ENCODE measurements at places on chromosomes 7 and 10.

DNA sequence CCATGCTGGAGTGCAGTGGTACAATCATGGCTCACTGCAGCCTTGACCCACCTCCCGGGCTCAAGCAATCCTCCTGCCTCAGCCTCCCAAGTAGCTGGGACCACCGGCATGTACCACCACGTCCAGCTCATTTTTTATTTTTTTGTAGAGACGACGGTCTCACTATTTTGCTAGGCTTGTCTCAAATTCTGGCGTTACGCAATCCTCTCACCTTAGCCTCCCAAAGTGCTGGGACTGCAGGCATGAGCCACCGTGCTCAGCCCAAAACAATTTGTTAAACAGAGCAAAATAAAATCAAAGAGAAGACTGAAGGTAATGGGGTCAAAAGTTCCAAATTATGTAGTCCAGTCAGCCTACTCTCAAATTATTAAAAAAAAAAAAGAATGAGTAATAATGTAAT is 8.7 kb upstream of the JMJD1C start:
- H3K36me3 ChIP-seq, result no peaks in the 10 kb centered on the region
- H3K27ac ChIP-seq, result no peak overlapping the region
- H3K27me3 ChIP-seq, result no peaks in the 10 kb centered on the region
- no peaks in the 10 kb centered on the region for H3K4me1 ChIP-seq

DNA sequence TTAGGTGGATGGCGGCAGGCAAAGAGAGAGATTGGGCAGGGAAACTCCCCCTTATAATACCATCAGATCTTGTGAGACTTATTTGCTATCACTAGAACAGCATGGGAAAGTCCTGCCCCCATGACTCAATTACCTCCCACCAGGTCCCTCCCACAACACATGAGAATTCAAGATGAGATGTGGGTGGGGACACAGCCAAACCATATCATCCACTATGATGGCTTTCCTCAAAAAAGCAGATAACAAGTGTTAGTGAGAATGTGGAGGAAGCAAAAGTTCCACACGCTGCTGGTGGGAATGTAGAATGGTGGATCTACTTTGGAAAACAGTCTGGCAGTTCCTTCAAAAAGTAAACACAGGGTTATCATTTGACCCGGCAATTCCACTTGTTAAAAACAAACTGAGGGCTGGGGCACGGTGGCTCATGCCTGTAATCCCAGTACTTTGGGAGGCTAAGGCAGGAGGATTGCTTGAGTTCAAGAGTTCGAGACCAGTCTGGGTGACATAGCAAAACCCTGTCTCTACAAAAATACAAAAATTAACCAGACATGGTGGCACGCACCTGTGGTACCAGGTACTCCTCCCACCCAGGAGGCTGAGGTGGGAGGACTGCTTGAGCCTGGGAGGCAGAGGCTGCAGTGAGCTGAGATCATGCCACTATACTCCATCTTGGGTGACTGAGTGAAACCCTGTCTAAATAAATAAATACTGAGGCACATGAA is 161.4 kb upstream of the EEPD1 start:
- H3K4me3 ChIP-seq, result no peak overlapping the region
- H3K27me3 ChIP-seq, result no peaks in the 10 kb centered on the region
- no peak for DNase-seq
- no peak overlapping the region for H3K27ac ChIP-seq

DNA sequence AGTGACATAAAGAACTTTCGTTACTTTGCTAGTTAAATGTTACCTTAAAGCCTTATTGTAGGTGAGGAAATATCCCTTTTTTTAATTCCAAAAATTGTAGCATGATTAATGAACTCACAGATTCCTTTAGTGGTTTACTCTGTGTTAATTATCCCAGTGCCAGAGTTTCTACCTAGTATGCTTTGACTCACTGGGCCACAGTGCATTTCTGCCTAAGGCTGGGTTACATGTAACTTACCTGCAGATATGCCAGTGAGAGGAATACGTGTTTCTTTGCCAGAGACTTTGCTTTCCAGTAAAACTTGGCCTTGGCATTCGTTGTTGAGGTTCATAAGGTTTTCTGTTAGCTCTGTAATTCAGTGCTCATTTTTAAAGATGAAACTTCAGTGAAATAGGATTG is 380.8 kb upstream of the LRGUK start:
- H3K4me1 ChIP-seq, result no peaks in the 10 kb centered on the region
- no peak overlapping the region for H3K27ac ChIP-seq
- no peak overlapping the region for H3K4me3 ChIP-seq
- DNase-seq, result no peak
- no peaks in the 10 kb centered on the region for H3K27me3 ChIP-seq
- no peaks in the 10 kb centered on the region for H3K36me3 ChIP-seq

GRCh38 chr7:155194382-155195140 is 103.1 kb upstream of the INSIG1 start:
- peaks cover 13% of the 10 kb centered on the region for H3K27me3 ChIP-seq
- H3K36me3 ChIP-seq, result no peaks in the 10 kb centered on the region
- H3K4me3 ChIP-seq, result no peak overlapping the region

- no peaks in the 10 kb centered on the region for H3K4me1 ChIP-seq
- peak; percentile 46 for DNase-seq
- H3K4me3 ChIP-seq, result no peak overlapping the region
Observed at GRCh38 chr10:92407305-92408016, 116.5 kb downstream of the MARCHF5 start.

- H3K27me3 ChIP-seq, result no peaks in the 10 kb centered on the region
- DNase-seq, result no peak
- H3K27ac ChIP-seq, result no peak overlapping the region
- no peaks in the 10 kb centered on the region for H3K36me3 ChIP-seq
Observed at GRCh38 chr10:117936566-117936965, 110.2 kb downstream of the RAB11FIP2 start.

GRCh38 chr7:14073543-14073942 is 84.1 kb upstream of the ETV1 start:
- no peak overlapping the region for H3K4me3 ChIP-seq
- H3K4me1 ChIP-seq, result no peaks in the 10 kb centered on the region
- no peaks in the 10 kb centered on the region for H3K27me3 ChIP-seq
- H3K36me3 ChIP-seq, result no peaks in the 10 kb centered on the region

DNA sequence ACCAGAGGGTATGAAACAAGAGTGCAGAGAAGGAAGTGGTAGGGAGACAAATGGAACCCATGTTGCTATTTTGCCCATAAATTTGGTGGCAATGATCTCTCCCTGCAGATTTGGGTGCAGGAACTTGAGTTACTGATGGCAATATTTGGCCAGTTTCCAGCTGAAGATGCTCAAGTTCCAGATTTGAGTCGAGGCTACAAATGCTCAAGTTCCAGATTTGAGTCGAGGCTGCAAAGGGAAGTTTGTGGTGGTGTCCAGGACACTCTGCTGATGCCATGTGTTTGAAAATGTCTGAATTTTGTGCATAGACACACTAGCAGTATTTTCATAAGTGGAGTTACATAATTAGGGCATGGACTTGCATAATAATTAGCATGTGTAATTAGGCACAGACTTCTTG is 40.8 kb downstream of the TBXAS1 start:
- H3K36me3 ChIP-seq, result no peaks in the 10 kb centered on the region
- H3K27ac ChIP-seq, result no peak overlapping the region
- H3K4me1 ChIP-seq, result no peaks in the 10 kb centered on the region
- DNase-seq, result no peak
- no peak overlapping the region for H3K4me3 ChIP-seq
- H3K27me3 ChIP-seq, result no peaks in the 10 kb centered on the region

DNA sequence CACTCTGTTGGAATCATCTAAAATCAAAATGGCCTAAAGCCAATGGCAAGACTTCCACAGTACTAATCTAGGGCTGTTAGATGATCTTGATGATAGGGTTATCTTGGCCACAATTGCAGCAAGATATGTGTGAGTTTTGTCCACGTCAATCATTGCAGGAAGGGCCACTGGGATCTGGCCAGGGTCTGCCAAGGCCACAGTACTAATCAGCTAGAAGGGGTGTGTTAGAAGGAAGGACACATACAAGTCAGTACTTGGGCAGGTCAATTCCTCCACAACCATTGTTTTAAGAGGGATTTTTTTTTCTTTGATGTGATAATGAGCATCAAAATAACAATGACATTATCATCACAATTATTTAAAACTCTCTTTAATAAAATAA is 1.6 kb downstream of the LMOD2 start:
- H3K4me1 ChIP-seq, result no peaks in the 10 kb centered on the region
- H3K27me3 ChIP-seq, result no peaks in the 10 kb centered on the region
- no peak overlapping the region for H3K27ac ChIP-seq
- no peak overlapping the region for H3K4me3 ChIP-seq

DNA sequence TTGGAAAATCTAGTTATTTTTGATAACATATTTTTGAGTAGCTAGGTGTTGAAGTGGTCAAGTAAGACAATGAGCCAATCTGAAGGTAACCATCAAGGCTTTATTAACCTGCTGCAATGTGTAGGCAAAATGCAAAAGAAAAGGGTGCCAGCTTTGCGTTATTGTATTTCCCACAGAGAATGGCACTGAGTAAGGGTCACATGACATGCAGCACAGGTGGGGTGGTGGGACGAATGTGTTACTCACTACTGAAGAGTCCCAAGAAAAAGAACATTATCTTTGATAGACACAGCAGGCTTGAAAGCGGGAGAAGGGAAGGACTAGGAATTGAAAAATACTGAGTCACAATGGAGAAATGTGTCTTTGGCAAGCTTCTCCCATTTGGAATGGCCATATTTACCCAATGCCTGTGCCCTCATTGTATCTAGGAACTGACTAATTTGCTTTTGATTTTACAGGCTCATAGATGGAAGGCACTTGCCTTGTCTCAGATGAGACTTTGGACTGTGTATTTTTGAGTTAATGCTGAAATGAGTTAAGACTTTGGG is 898.6 kb upstream of the POT1 start:
- no peaks in the 10 kb centered on the region for H3K36me3 ChIP-seq
- no peaks in the 10 kb centered on the region for H3K27me3 ChIP-seq
- H3K4me3 ChIP-seq, result no peak overlapping the region
- H3K27ac ChIP-seq, result no peak overlapping the region

- no peaks in the 10 kb centered on the region for H3K27me3 ChIP-seq
- H3K36me3 ChIP-seq, result no peaks in the 10 kb centered on the region
- DNase-seq, result no peak
- no peak overlapping the region for H3K4me3 ChIP-seq
- H3K4me1 ChIP-seq, result no peaks in the 10 kb centered on the region
- no peak overlapping the region for H3K27ac ChIP-seq
Observed at GRCh38 chr10:59090817-59091622, 85.4 kb upstream of the PHYHIPL start.

GRCh38 chr7:28123752-28124151 is 56.8 kb downstream of the JAZF1 start:
- DNase-seq, result no peak
- no peaks in the 10 kb centered on the region for H3K27me3 ChIP-seq
- no peaks in the 10 kb centered on the region for H3K36me3 ChIP-seq
- H3K27ac ChIP-seq, result no peak overlapping the region
- H3K4me3 ChIP-seq, result no peak overlapping the region

DNA sequence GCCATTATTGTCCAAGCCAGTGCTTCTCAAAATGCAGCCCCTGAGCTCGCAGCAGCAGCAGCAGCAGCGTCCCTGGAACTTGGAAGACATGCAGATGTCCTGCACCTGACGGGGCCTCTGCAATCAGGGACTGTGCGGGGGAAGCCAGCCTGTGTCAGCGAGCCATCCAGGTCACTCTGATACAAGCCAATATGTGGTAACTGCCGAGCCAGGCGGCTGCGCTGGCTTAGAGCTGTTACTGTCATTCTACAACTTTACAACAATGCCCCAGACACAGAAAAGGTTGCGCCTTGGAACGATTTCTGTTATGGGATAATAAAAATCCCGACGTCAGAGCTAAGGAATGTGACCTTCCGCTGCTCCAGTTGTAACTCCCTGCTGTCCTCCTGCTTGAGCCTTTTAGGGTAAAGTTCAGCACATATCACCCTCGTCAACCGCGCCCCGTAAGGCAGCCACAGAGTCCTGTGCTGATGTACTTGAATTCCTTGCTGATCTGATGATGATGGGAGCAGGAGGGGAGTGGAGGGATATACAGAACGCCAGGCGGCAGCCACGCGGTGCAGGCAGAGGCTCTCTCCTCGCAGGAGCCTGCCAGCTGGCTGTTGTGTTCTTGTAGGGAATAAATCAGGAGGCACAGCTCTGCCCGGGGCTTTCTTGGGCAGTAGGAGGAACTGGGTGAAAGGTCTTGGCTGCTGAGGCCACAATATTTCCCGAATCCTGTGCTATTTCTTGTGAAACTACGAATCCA is 20.0 kb upstream of the CRYGN start:
- peaks cover 22% of the 10 kb centered on the region for H3K36me3 ChIP-seq
- no peaks in the 10 kb centered on the region for H3K27me3 ChIP-seq
- H3K27ac ChIP-seq, result peak overlapping the region; percentile 98
- peak overlapping the region; percentile 9 for H3K4me3 ChIP-seq
- DNase-seq, result peak; percentile 75
- H3K4me1 ChIP-seq, result peaks cover 27% of the 10 kb centered on the region

DNA sequence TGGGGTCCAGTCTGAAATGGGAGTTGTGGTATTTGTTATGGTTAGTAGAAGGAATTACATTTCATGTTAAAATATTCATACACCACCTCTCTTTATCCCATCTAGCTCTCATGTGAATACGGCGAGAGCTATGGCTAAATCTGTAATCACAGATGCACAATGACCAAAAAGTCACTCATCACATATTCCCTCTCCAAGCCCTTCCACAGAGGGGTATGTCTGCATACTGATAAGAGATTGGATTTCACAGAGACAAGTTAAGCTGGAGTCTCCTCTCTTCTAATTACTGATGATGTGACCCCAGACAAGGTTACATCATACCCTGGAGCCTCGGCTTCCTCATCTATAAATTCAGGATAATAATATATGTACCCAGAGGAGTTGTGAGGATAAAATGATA is 237.8 kb upstream of the RHOBTB1 start:
- H3K27me3 ChIP-seq, result no peaks in the 10 kb centered on the region
- no peak overlapping the region for H3K27ac ChIP-seq
- H3K4me1 ChIP-seq, result peaks cover 2% of the 10 kb centered on the region
- no peaks in the 10 kb centered on the region for H3K36me3 ChIP-seq
- no peak for DNase-seq

DNA sequence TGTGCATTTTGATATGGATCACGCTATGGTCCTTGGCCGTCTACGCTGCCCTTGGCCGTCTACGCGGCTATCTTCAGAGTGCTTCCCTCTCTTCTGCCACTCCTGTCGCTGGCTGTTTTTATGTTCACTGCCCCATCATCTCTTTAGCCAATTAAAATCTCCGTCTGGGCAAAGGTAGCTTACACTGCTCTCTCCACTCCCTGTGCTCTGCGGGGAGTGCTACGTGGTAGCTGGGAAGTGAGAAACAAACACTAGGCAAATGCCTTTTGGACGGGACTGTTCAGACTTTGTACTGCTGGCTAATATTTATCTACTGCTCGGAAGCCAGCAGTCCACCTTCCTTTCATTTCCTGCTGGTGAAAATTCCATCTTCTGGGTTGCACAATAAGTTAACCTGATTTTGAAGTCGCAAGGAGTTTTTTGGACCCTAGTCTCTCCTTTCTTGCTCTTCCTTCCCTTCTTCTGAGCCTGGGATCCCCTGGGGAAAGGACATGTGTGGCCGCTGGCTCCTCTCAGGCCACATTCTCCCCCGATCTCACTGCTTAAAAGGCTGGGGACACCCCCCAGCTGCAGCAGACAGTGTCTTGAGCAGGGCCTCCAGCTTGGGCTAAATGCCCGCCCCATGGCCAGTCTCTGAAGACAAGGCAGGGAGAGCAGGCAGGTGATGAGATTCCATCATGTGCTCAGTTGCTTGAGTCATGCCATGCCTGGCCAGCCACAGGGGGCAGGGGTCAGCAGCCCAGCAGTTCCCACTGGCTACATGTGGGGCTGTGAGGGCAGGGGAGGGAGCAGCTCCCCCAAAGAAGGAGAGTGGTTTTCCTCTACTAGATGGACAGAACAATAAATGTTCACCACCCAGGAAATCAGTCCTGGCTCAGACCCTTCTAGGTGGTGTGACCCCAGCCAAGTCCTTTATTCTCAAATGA is 25.5 kb upstream of the RBM33 start:
- H3K27ac ChIP-seq, result no peak overlapping the region
- no peak overlapping the region for H3K4me3 ChIP-seq
- H3K36me3 ChIP-seq, result no peaks in the 10 kb centered on the region
- no peak for DNase-seq
